ENCODE measurements at places on chromosomes 5 and 9.

GRCh38 chr5:39020458-39020857 lies 53.7 kb downstream of the RICTOR start:
- peak; percentile 14 for DNase-seq

- DNase-seq, result no peak
Observed at GRCh38 chr5:179139936-179140235, 79.7 kb downstream of the ZNF354C start.

DNA sequence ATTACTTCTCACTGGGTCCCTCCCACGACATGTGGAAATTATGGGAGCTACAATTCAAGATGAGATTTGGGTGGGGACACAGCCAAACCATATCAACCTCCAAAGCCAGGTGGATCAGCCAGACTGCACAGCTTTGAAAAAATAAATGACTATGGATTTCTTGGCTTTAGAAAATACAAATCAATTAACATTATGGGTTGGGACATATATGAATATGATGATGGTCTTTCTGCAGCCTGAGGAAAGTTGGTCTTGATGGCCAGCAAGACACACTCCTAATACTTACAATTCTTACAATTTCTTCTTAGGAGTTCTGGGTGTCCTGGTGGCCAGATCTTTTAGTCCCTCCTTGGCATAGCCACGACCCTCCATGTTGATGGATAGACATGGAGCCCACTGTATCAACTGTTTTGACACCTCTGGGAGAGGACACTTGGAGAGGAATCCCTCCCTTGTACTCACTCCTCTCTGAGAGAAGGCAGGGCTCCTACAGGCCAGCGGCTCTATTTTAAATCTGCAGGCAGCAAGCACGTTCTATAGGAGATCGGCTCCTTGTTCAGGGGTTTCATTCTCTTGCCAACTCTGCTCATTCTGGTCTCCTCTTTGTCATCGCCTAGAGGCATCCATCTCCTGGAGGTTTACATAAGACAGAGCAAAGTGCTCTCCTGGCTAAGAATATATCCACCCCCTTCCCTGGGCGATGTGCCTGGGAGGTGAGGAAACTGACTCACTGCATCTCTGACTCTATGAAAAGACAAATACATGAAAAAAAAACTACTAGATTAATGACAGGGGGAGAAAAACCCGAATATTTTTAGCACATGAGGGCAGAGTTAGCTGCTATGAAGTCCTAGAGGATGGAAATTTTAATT lies 145.9 kb downstream of the CARTPT start:
- DNase-seq, result no peak

DNA sequence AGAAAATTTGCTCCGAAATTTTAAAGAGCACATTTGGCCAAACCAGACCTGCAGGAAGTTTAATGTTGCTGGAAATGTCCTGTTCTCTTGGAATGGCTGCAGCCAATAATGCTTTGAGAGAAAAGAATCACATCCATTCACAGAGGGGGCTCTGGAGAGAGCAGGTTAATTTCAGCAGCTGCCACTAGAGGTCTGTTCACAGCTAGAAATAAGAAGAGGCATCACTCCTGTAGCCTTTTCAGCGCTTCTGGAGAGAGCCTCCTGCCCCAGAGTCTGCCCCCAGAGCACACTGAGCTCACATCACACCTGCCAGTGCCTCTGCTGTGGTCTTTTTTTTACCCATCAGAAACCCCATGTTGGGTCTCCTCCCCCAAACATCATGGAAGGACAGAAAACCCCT lies 124.8 kb upstream of the RAD23B start:
- DNase-seq, result no peak

DNA sequence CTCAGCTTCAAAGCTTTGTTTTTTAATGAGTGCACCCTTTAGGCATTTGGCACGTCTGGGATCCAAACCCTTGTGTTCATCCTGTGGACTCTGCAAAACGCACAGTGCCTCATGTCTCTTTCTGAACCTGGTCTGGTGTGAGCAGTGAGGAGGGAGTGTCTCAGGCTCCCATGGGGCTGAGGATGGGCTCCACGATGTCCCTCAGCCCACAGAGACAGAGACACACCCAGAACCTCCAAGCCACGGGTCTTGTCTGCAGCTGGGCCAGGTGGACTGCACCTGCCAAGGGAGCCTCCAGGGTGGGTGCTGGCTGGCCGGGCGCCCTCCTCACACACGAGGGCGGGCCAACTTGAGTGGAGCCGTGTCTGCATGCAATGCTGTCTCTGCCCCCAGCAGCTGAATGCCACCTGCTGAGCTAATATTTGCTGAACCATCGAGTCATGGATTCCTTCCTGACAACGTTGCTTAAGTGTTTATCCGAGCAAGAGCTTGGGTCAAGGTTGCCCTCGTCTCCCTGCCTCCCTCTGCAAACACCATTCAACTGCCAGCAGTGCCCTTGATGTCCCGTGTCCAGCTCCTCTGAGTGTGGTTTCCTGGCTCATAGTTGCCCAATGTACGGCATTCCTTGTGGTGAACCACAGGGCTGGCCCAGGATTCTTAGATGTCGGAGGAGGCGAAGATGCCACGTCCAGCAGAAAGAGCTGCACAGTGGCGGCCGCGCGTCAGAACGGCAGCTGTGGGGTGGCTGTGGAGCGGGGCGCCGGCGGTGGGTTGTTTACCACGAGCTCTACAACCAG lies 31.4 kb upstream of the LPCAT1 start:
- DNase-seq, result peak; percentile 62

- DNase-seq, result no peak
Observed at GRCh38 chr9:37082214-37082765, 38.1 kb upstream of the ZCCHC7 start.

DNA sequence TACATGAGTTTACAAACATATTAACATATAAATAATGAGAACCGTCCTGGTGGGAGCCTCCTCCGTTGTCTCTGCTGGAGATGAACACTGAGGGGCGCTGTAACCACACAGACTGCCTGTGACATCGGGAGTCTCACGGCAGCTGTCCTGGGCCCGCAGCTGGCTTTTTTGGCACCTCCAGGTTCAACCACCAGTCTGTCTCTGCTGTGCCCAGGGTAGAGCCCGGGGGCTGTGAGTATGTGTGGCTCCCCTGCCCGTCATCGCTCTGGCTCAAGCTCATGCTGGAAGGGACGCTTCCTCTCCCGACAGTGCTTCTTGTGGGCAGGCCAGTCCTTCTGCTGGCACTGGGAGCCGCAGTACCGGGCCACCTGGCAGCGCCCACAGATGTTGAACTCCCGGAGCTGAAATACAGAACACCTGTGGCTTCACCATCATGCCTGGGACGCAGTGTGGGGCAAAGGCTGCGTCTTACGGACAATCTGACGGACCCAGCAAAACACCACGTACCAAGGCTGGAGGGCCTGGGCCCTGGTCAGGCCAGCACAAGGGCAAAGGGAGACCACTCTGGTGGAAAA lies 3.6 kb upstream of the DPH7 start:
- DNase-seq, result no peak

GRCh38 chr9:92739346-92739970 lies 25.2 kb downstream of the BICD2 start:
- no peak for DNase-seq

DNA sequence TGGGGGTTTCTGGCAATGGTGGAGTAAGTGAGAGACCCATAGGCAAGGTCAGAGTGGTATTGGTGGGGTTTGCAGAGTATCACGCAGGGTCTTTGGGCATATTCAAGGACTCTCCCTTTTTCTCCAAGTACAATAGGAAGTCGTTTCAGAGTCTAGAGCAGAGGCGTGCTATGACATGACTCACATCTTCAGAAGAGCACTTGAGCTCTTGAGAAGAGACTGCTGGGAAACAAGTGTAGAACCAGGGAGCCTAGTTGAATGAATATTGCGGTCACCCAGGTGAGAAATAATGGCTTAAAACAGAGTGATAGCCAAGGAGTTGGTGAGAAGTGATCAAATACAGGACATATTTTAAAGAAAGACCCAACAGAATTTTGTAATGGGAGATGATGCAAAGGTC lies 813.4 kb downstream of the TLE1 start:
- DNase-seq, result no peak

GRCh38 chr9:21688108-21689102 lies 114.0 kb upstream of the MTAP start:
- DNase-seq, result no peak

DNA sequence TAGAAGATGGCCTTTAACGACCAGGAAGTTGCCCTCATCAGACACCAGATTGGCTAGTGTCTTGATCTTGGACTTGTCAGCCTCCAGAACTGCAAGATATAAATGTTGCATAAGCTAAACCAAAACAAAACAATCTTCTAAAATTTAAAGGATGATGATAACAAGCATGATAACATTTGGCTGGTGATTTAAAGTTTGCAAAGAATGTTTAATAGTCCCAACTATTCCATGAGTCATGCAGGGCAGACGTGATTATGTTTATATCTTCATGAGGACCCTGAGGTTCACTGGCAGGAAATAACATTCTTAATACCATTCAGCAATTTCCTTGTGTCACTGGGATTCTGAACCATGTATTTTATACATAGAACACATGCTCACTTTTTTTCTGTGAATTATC lies 319.8 kb downstream of the HCN1 start:
- no peak for DNase-seq

- no peak for DNase-seq
Observed at GRCh38 chr9:99335280-99335679, 113.2 kb downstream of the SEC61B start.

- no peak for DNase-seq
Observed at GRCh38 chr9:34544035-34544434, 21.2 kb upstream of the ENHO start.

DNA sequence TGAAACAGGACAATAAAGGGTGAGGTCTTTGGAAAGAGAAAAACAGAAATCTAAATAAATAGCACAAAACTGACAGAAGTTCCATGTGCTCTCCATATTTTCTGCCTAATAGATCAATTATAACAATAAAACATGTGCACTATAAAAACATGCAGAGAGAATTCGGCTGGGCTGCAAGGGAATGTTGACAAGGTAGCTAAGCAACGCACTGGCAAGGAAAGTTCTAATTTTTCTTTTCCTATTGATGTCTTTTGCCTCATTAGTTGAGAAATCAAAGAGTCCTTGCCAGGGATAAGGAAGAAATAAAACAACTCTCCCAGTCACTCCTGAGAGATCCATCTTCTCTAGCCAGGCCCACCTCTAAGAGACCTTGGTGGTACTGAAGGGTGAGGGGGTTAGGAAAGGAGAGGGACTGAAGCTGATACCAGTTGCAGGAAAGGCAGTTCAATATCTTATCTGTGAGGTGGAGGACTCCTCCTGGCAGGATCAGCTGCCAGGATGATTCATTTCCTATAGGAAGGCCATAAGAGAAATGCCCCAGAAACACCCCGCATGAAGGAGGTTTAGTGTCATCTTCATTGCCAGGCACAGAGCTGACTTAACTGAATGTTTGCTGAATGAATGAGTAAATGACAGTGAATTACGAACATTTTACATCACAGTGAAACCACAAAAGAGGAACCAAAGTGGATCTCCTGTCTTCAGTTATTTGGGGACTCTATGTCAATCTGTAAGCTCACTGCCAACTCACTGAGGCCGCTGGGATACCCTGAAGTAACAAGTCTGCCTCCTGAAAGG lies 63.7 kb upstream of the IFNK start:
- peak; percentile 82 for DNase-seq

DNA sequence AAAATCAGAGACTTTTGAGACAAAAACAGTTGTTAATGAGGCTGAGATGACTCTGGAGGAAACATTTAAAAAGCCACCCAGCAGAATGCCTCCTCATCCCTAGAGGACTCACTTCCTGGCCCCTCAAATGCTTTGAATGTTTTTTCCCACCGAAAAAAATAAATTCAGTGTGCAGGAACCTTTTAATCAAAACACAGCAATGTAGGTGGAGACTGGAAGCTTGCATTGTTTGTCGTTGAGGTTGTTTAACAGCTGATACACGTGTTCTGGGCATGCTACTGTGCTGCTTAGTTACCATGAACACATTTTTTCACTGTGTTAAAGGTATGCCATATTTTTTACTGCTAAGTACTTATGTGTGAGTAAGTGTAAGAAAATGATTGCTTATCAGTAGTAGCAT lies 65.7 kb upstream of the ADCY2 start:
- DNase-seq, result no peak

GRCh38 chr9:79023134-79023580 lies 548.6 kb upstream of the TLE4 start:
- no peak for DNase-seq

DNA sequence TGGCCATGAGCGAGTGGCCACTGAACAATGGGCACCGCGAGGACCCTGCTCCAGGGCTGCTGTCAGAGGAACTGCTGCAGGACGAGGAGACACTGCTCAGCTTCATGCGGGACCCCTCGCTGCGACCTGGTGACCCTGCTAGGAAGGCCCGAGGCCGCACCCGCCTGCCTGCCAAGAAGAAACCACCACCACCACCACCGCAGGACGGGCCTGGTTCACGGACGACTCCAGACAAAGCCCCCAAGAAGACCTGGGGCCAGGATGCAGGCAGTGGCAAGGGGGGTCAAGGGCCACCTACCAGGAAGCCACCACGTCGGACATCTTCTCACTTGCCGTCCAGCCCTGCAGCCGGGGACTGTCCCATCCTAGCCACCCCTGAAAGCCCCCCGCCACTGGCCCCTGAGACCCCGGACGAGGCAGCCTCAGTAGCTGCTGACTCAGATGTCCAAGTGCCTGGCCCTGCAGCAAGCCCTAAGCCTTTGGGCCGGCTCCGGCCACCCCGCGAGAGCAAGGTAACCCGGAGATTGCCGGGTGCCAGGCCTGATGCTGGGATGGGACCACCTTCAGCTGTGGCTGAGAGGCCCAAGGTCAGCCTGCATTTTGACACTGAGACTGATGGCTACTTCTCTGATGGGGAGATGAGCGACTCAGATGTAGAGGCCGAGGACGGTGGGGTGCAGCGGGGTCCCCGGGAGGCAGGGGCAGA lies 53.3 kb downstream of the JADE2 start:
- DNase-seq, result no peak

- DNase-seq, result no peak
Observed at GRCh38 chr5:60533789-60534188, 166.2 kb downstream of the DEPDC1B start.

DNA sequence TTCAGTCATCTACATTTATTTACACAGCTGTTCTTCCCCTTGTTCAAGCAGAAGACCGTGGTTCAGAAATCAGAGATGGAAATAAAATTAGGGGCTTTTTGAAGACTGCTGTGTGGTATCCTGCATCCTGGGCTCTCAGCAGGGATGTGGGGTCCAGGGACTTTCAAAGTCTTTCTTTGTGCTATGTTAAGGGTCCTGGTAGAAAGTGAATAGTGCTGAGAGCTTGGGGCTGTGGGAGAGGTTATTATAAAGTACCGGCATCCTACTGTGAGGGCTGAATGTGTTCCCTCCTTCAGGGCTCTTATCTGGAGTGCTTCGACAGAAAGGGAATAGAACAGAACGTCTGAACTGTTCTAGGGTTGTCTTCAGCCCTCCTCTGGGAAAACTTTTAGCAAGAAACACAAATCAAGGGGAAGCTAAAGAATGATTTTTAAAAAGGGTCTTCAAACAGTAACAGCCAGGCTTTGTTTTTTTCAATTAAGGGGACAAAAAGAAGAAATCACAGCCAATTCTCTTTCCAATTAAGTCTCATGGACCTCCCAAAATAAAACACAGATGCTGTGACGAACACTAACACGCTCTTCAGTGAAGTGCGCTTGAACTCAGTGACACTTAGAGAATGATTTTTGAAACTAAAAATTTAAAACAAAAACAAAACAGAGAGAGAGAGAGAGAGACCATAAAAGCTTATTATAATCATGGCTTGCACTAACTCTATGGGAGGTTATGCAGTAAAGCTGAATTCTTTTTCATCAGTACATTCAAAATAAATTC lies 15.7 kb upstream of the SLC1A3 start:
- DNase-seq, result no peak

Data from lung (tissue), 17 donors.